ENCODE measurements at places on chromosomes 2 and 18.

DNA sequence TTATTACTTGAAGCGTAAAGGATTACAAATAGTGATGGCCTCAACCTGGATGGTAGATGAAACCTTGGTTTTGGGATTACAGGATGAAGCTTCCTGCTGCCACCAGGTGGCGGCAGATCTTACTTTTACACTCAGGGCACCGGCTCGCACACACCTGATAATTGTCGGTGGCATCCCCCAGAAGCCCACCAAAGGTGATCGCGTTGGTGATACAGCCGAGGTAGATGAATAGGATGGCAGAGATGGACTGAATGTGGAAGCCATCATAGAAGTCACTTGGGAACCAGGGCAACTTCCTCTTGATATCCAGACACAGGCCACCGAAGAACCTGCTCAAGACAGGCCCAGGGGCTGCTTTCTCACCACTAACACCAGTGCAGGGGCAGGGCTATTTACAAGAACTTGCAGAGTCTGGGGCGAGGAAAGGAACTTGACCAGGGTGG is 51.8 kb downstream of the MTHFD2 start:
- peak; percentile 60 for DNase-seq

DNA sequence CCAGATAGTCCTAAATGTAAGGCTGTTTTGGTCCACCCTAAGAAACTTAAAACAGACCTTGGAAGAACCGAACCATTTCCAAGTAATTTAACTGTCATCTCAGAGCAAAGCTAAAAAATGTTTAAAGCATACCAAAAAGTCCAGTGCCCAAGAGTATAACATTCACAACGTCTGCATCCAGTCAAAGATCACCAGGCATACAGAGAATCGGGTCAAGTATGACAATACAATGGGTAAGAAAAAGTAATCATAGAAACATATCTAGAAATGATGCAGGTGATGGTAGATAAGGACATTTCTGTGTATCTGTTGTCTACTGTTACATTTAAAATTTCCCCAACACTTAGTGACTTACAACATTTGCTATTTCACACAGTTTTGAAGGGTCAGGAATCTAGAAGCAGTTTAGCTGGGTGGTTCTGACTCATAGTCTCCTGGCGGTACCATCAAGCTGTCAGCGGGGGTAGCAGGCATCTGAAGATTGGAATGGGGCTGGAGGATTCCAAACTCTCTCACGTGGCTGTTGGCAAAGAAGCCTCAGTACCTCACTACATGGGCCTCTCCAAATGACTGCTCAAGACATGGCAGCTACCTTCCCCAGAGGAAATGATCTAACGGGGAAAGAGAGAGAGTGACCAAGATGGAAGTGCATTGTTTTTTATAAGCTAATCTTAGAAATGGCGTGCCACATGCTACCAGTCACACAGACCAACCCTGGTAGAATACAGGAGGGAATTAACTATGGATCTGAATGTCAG is 36.6 kb upstream of the DYNC2LI1 start:
- peak; percentile 90 for DNase-seq

DNA sequence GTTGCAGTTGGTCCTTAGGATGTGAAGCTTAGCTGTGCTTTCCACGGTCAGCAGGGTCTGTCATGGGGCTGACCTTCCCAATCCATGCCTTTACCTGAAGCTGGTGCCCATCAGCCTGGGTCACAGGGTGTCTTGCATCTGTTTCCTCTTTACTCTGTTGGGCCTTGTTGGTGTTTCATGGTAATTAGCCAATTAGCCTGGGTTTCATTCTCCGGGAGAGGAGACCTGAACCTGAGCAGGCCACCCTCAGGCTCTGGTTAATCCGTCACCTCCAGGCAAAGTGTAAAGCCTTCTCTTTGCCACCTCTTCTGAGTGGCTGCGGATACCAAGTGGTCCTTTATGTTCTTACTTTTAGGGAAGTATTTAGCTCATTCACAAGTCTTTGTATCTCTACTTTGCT is 140.1 kb downstream of the GBX2 start:
- no peak for DNase-seq

DNA sequence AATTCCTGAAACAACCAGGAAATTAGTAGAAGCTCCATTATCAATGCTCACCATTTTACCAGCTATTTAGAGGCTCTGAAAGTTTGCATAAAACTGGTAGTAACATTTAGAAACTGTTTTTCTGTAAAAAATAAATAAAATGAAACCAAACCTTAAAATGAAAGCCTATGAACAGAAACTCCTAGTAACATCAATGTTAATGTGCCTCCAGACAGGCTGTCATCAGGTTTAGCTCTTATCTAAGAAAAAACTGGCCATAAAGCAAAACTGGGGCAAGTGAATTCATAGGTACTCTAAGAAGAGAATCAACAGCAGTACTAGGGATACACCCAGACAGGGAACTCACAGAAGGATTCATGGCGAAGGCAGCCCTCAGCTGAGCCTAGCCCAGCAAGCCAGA is 8.0 kb downstream of the E2F6 start:
- no peak for DNase-seq

DNA sequence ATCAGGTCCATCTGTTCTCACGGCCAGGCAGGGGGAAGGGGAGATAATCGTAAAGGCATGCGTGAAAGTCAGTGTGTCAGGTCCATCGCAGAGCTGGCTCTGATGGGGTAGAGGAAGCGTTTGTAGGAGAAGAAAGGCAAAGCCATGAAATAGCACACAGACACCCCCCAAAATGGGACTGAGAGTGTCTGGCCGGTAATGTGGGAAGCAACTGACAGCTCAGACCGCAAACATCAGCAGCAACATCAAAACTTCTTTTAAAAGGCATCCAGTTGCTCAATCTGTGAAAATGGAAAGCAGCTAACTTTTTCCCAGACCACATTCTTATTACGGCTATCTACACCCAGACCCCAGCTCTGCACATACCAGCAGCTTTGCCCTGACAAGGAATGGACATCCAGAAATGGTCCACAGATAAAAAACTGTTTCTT is 232.6 kb downstream of the EN1 start:
- DNase-seq, result no peak

- peak; percentile 85 for DNase-seq
Observed at GRCh38 chr2:60414495-60415138, 138.8 kb downstream of the BCL11A start.

- no peak for DNase-seq
Observed at GRCh38 chr2:33485051-33485450, 8.6 kb downstream of the RASGRP3 start.

DNA sequence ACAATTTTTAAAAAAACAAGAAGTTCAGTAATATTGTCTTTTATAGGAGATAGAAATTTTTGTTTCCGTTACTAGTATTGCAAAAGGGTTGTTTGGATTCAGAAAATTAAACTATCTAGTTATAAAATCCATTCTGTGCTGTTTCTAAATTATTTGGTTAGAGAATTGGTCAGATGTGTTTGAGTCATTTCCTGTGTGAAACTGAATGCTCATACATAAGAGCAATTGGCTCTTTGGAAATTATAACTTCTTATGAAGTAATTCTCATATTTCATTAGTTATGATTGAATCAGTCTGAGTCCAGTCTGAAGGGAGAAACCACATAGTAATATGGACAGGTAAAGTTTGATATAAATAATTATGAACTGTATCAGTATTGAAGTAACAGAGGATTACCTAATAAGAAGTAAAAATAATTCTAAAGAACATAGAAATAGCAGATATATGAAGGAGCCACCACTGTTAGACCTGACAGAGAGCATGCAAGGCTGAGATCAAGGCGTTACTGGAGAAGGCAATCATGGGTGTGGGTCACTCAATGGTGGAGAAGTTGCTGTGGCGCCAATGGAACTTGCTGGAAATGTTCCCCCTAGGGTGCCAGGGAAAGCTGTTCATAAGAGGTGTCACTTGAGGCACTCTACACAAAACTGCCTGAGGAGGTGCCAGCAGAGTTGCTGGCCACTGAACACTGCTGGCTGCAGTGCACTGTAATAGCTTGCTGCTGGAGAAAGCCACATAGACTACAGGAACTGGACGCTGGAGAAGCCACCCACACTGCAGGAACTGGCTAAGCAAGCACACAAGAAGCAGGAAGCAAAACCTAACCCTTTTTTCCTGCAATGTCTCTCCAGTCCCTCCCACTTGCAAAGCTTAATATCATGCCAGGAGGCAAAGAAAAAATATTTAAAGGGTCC is 18.0 kb upstream of the FAP start:
- DNase-seq, result peak; percentile 79

GRCh38 chr2:69436938-69437750 is at the start of gene NFU1:
Gene NFU1, minus strand, starts transcription at chr2:69437435. Its CDS starts 13 bp downstream, at chr2:69437422.
- DNase-seq, result peak; percentile 98

DNA sequence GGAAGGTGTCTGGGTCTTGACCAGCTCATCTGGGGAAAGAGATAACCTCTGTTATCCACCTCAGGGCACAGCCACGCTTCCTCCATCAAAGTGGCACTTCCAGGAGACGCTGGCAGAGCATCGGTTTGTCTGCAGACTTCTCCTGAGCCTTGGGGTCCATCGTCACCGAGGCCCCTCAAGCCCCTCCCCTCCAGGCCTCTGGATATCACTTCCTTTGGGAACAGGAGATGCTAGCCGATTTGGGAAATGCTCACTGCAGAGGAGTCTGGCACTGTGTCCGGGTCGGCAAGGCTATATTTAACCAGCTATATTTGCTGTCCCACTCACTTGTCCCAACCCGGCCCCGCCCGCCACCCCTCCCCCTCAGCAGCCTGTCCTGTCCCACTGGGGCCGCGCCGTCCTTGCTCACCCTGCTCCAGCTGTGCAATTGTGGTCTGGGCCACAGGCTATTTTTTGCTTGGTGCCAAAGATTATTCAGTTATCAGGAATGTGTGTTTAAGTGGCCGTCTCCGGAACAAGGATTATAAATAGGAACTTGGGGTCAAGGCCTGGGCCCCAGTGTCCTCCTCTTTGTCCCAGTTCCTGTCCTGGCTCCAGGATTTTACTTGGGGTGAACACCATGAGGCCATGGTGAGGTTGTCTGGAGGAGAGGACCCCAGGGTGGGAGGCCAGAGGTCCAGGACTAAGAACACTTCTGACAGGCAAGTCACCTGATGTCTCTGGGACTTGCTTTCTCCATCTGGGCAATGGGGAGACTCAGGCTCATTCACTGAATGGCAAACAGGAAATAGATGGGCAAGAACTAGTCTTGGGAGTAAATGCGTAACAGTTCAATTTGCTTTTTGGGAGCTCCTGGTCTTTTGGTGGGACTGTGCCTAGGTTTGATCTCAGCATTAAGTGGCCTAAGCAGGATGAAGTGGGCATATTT is 263.6 kb downstream of the DYSF start:
- DNase-seq, result peak; percentile 76

GRCh38 chr2:143422681-143423080 is 293.5 kb downstream of the ARHGAP15 start:
- no peak for DNase-seq

DNA sequence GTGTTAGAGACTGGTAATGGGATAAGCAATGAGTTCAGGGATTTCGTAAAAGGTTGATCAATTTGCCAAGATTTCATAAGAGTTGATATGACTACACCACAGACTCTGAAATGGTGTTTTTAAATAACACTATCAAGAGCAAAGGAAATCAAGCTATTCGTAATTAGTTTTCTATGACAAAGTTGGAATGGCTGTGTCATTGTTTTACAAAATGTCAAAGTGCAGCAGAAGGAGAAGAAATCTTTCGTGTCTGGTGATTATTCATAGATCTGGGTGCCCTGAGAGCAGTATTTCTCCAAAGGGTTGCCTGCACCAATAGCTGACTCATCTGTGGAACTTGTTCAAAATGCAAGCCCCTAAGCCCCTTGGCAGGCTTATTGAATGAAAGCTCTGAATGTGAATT is 70.1 kb downstream of the NABP1 start:
- peak; percentile 37 for DNase-seq

- DNase-seq, result no peak
Observed at GRCh38 chr2:5409898-5410381, 282.2 kb upstream of the SOX11 start.

DNA sequence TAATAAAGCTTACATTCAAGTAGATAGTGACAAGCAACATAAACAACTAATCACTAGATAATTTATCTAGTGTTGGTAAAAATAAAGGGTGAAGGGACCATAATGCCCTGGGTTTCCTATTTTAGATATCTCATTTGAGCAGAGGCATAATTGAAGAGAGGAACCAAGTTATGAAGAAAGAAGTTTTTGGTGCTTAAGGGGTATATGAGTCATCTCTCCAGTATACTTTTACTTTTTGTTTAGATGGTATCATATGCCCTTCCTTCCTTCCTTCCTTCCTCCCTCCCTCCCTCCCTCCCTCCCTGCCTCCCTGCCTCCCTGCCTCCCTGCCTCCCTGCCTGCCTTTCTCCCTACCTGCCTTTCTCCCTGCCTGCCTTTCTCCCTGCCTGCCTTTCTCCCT is 1053.5 kb upstream of the CELF4 start:
- no peak for DNase-seq

DNA sequence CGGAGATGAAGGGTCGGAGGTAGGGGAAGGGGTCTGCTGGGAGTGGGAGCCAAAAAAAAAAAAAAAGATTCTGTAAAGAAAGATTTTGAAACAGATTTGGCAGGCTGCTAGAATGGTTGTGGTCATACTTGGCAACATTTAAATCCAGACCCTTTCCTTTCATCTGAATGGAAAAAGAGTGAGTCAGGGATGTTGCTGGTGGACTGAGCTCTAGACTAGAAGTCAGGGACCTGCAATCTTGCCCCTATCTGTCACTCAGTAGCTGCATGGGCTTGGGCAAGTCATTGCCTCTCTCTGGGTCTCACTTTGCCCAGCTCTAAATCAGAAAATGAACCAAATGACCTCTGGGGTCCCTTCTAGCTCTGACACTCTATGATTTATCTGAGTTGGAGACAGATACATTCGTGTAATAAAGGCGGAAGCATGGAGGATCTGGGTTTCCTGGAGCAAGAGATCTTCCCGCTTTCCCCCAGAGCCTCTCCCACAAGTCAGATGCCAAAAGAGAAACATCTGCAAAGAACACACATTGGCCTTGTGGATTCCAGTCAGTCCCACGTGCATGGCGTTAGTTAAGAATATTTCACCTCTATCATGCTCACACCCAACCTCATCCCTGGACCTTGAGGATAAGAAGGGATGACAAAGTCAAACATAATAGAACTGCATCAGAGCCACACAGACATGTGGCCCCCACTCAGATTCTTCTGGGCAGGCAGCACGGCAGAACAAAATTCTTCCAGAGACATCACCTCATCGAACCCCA is 58.5 kb downstream of the ADD2 start:
- no peak for DNase-seq

Data from cardiac fibroblast (primary cell).